BE2C (cell line): ENCODE measurements at places on chromosomes 11 and 22.

DNA sequence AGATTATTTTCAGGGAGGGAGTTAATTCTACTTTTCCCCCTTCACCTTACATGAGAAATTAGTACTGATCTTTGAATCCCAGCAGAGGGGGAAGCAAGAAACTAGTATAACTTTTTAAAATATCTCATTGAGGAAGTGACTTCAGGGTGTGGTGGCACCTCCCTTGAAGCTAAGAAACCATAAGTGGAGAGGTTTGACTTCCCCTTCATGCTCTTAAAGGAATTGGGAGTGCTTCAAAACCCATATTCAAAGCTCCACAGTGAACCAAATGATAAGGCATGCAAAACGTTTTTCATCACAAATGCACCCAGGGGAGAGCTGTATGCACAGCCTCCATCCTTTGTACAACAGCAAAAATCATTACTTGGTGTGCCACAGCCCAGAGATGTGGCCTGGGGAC, 540 bp downstream of the MS4A14 start:
- no peak for DNase-seq

- no peak for DNase-seq
Measured at GRCh38 chr11:16779436-16779835, 41.0 kb downstream of the C11orf58 start.

GRCh38 chr11:45851228-45851627, 4.0 kb downstream of the CRY2 start:
- DNase-seq: no peak

- no peak for DNase-seq
Measured at GRCh38 chr11:67054346-67054835, 2.3 kb upstream of the RHOD start.

GRCh38 chr22:45526281-45526680, 23.6 kb downstream of the FBLN1 start:
- DNase-seq: no peak

DNA sequence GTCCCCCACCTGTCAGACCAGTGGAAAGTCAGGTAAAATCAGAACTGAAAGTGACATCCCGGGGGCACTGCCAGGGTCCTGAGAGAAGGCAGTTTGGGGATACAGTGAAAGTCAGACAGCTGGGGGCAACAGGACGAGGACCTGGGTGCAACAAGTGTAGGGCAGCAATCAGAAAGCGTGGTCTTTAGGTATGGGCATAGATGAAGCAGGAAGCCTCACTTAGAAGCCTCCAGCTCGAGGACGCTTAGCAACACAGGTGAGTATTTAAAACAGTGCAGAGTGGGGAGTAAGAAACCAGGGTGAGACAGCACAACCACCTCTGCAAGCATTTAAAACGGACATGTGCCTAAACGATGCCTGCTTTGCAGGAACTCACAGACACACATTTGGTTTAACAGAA, 64.6 kb upstream of the POU2AF1 start:
- DNase-seq: no peak

GRCh38 chr11:78266451-78266850, 77.7 kb downstream of the USP35 start:
- no peak for DNase-seq

DNA sequence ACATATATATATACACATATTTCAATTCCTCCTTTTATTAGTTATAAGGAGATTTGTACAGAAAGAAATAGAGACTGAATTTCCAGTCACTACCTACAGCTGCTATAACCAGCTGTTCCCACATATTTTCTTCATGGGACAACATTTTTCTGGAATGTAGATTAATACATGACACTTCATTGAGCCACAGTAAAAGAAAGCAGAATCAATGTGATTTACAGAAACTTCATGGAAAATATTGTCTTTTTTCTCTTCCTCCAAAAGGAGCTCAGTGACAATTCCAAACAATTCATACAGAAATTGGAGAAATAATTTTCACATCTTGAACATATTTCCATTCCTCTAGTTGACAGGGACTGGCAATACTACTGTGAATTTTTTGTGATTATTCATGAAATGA, 249.2 kb downstream of the DLG2 start:
- no peak for DNase-seq

- DNase-seq: no peak
Measured at GRCh38 chr11:78370406-78371172, 47.0 kb downstream of the GAB2 start.

- DNase-seq: no peak
Measured at GRCh38 chr11:33893711-33894397, 2.0 kb upstream of the LMO2 start.

GRCh38 chr11:20639688-20640087, 29.7 kb upstream of the NELL1 start:
- DNase-seq: no peak

- DNase-seq: no peak
Measured at GRCh38 chr11:85705800-85706199, 19.8 kb upstream of the CCDC89 start.

GRCh38 chr22:48895831-48896765, 931.6 kb downstream of the BRD1 start:
- no peak for DNase-seq

DNA sequence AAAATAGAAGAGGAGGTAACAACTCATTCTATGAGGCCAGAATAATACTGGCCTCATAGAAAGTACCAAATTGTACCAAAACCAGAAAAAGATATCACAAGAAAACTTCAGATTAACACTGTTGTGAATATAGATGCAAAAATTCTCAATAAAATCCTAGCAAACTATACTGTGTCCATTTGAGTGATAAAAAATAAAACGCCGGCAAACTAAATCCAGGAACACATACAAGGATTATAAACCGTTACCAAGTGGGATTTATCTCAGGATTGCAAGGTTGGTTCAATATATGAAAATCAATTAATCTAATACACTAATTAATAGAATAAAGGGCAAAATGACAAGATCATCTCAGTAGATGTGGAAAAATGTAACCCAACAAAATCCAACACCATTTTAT, 23.6 kb upstream of the FBXO3 start:
- no peak for DNase-seq

- DNase-seq: no peak
Measured at GRCh38 chr11:74024261-74025029, 15.6 kb upstream of the UCP3 start.

- DNase-seq: no peak
Measured at GRCh38 chr11:132186699-132187098, 816.3 kb downstream of the NTM start.

GRCh38 chr11:128716661-128717210, 22.9 kb downstream of the FLI1 start:
- DNase-seq: no peak

GRCh38 chr11:112745973-112746372, 215.2 kb upstream of the NCAM1 start:
- DNase-seq: no peak

GRCh38 chr11:108037636-108038035, 28.9 kb downstream of the CUL5 start:
- DNase-seq: no peak

DNA sequence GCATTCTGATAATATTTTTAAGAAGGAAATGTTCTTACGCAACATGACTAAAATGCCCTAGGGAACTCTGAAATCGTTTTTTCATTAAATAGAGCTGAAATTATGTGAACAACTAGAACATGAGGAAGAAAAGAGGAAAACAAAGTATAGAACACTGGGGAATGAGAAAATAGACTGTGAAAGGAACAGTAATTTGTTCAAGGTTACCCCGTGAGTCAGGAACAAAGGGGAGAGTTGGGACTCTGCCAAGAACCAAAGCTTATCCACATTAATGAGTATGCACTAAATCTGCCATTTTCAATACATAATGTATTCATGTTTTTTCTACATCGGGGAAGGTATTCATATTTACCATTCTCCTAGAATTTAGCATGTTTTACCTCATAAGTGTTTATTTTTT, 961.8 kb upstream of the CCDC90B start:
- peak; percentile 27 for DNase-seq

- no peak for DNase-seq
Measured at GRCh38 chr22:30902496-30903357, 65.8 kb downstream of the MORC2 start.

GRCh38 chr11:6693342-6694228, 10.4 kb upstream of the MRPL17 start:
- DNase-seq: peak; percentile 6

DNA sequence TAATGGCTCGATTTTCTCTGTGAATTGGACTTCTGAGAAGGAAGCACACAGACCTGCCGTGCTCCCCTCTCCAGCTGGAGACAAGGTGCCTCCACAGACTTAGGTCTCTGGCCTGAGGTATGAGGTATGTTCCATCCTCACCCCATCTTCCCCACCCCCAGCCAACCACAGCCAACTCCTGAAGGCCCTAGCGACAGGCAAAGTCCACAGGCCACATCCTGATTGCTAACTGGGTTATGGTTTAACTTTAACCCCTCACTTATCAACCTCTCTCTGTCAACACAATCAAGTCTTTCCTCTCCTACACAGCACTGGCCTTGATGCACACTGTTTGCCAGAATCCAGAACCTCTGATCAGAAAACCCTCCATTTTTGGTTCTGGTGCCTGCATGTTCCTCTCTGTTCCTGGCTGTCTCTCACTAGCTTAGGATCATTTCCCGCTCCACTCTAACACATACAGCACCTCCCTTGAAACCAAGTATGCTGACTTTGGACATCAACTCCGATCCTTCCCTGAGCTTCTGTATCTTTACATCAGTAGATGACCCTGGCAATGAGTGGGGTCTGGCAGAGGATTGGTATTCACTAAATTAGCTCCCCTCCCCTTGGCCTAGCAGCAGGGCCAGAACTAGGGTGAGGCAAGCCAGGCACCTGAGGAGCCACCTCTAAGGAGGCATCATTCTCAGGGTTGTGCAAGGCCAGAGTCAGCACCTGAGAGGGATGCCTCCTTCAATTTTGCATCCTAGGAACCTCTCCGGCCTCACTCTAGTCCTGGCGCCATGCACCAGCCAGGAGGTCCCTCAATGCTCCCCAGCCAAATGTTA, 22.0 kb downstream of the JAML start:
- DNase-seq: no peak

DNA sequence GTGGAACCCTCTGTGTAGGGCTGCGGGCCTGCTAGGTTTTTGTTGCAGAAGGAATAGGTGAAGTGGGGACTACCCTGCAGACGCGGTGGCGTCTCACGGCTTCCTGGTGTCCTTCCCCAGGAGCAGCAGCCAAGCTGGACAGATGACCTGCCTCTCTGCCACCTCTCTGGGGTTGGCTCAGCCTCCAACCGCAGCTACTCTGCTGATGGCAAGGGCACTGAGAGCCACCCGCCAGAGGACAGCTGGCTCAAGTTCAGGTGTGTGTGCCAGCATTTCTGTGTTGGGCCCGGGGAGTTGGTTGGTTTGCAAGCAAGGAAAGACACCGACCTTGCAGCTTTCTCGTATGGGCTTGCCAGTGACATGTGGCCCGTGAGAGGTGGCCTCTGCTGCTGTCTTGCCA, 15.3 kb downstream of the TAB1 start:
- DNase-seq: no peak

DNA sequence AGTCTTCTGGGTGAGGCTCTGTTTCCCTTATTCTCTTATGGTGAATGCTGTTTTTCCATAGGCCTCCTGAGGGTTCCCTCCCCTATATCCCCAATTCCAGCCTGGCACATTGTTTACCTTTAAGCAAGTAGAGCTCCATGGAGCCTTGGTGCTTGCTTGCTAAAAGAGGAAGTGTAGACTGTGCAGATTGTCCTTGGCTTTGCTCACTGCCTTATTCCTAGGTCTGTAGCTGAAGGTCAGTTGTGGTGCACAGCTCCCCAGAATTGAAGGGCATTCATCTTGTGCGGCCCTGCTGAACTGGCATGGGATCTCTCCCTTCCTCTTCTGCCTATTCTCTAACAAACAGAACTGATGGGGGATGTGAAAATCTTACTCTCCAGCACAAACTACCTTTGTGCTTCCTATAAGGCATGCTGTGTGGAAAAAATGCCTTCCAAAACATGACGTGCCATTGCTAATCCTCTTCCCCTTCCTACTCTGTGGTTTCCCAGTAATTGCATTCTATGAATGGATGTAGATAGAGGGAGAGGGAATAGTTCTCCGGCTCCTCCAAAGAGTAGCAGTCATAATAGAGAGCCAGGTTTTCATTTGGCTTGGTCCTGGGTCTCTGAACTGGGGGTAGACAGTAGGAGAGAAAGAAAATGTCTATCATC, 34.2 kb upstream of the PLET1 start:
- DNase-seq: no peak

DNA sequence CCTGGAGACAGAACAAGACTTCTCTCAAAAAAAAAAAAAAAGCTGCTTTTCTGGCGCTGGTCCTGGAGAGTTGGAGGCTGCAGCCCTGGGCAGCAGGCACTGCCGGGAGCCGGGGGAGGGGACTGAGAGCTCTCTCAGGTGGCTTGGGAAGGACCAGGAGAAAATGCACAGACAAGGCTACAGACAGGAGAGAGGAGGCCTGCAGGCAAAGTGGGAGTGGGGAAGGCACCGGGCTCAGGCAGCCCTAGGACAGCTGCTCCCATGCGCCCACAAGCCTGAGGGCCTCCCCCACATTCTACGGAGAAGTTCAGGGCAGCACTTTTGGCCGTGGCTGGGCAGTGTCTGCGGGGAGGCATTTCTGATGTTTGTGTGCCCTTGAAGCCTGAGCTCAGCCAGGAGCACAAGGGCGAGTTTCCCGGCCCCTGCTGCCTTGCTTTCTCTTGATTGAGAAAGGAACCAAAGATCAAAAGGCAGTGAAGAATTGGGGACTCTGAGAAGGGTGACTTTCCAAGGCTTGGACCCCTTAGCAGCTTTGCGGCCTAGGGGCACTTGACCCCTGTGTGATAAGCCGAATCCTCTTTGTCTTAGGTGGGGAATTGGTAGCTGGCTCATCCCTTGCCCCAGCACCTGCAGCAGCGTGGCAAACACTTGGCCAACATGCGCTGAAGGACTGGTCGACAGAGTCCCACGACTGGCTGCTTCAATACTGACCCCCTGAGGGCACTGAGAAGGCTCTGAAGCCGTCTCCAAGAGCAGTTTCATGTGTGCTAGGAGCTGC, 35.3 kb downstream of the PPM1F start:
- DNase-seq: no peak

DNA sequence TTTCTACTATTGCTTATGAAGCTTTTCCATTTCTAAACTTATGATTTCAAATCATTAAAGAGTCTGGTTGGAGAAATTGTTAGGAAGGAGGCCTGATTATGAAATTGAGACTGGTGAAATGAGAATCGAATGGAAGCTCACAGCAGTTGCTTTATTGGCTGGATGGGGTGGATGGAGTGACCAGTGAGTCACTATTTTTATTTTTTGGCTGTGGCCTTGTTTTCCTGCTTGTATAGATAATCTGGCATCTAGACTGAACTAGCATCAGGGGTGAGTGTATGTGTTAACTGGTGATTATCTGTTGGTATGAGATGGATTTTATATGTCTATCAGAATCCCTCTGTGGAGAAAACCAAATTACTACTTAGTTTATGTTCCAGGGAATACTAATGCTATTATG, 36.2 kb downstream of the UVRAG start:
- no peak for DNase-seq
